ENCODE measurements at places on chromosomes 2 and 18. TPM values are rescaled to one million over a fixed set of nuclear protein-coding genes. Genes with fewer than 3 reads are reported as not detected.

GRCh38 chr2:165528691-165529090 lies 59.2 kb downstream of the CSRNP3 start:
- no peak for DNase-seq
- H3K27ac ChIP-seq, result no peak overlapping the region
- H3K36me3 ChIP-seq, result no peaks in the 10 kb centered on the region
- H3K4me3 ChIP-seq, result no peak overlapping the region
- no peaks in the 10 kb centered on the region for H3K27me3 ChIP-seq

The GPR35 gene
- total RNA-seq, result 0.71 TPM

DNA sequence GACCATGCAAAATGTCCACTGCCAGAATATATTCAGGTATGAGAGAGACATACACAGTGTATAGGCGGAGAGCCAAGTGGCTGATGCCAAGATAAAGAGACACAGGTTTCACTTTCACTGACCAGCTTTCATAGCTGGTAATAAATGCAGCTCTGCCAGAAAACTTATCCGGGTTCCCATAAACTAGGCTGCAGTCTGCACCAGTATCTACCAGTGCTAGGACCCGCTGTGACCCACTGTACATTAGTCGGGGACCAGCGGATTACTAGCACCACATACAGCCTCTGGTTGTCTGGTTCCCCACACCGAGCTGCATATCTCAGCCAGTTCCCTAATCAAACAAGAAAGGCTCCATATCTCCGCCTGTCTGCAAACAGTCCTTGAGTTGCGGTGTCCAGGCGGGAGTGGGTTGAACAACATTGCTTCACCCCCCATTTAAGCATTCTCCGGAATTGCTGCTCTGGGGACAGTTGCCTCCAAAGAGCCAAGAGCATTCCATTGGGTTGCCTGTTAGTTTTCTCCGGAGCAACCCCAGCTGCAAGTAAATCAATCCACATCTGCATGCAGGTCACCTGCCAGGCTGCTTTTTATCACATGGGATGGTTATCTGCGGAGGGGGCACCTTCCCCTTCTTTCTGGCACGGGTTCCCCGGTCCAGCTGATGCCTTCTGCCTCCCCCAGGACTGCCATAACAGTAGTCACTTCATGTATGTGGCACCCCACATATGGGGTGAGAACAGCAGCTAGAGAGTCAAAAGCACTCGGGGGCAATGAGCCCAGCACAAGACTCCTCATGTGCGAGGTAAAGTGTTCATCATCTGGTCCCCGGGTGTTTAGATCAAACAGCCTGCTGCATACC lies 18.0 kb upstream of the KLHL23 start:
- H3K27ac ChIP-seq, result no peak overlapping the region
- H3K36me3 ChIP-seq, result no peaks in the 10 kb centered on the region
- peaks cover 4% of the 10 kb centered on the region for H3K4me1 ChIP-seq

The TIMM21 gene
- 28.8 TPM for total RNA-seq

- DNase-seq, result peak; percentile 79
- H3K27ac ChIP-seq, result peak overlapping the region; percentile 1
- no peaks in the 10 kb centered on the region for H3K27me3 ChIP-seq
Measured at GRCh38 chr2:8525582-8526402, 156.1 kb upstream of the ID2 start.

GRCh38 chr2:162686336-162686735 lies 152.2 kb downstream of the KCNH7 start:
- H3K36me3 ChIP-seq, result no peaks in the 10 kb centered on the region
- no peak overlapping the region for H3K4me3 ChIP-seq
- no peaks in the 10 kb centered on the region for H3K4me1 ChIP-seq
- no peak for DNase-seq

DNA sequence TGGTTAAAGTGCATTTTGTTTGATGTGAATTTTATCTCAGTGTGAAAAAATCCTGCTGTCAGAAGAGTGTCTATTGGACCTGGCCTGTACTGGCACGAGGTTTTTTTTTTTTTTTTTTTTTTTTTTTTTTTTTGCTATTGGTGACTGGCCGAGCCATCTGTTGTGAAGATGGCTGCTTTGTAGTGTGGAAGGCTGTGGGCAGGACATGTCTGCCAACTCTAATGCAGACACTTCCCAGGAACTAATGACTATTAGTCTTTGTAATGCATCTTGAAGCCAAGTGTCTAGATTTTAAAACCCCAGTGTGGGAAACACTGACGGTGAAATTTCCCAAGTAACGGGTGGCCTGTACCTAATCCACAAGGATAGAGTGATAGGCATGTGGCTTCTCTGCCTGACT lies 34.3 kb downstream of the ZAP70 start:
- H3K4me3 ChIP-seq, result no peak overlapping the region
- peaks cover 27% of the 10 kb centered on the region for H3K36me3 ChIP-seq
- H3K27ac ChIP-seq, result no peak overlapping the region

The CELF4 gene
- 6.7 TPM for total RNA-seq

The C2orf92 gene
- total RNA-seq, result 12.5 TPM

DNA sequence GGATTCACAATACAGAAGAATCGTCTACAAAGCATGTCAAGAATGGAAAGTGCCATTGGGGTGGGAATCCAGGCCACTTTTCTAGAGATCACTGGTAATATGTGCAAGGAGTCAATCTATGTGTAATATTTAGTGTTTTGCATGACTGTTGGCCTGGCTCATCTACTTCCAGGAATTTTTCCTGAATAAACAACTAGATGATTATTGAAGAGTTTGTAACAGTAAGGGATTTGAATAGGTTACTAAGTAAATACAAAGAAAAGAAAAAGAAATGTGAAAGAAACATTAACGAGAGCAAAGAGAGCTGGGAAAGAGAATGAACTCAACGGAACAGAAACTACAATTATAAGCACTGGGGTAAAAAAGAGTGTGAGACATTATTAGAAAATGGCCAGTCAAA lies 406.0 kb downstream of the TGIF1 start:
- H3K4me1 ChIP-seq, result no peaks in the 10 kb centered on the region
- no peak overlapping the region for H3K4me3 ChIP-seq
- no peak overlapping the region for H3K27ac ChIP-seq
- DNase-seq, result no peak
- no peaks in the 10 kb centered on the region for H3K27me3 ChIP-seq

- no peaks in the 10 kb centered on the region for H3K27me3 ChIP-seq
- DNase-seq, result no peak
- no peaks in the 10 kb centered on the region for H3K4me1 ChIP-seq
- H3K4me3 ChIP-seq, result no peak overlapping the region
Measured at GRCh38 chr2:220034426-220035130, 407.1 kb downstream of the SLC4A3 start.

The ABCB11 gene
- 0.04 TPM for total RNA-seq

GRCh38 chr2:168156661-168157060 lies 90.7 kb downstream of the STK39 start:
- H3K36me3 ChIP-seq, result no peaks in the 10 kb centered on the region
- no peak overlapping the region for H3K4me3 ChIP-seq
- no peak overlapping the region for H3K27ac ChIP-seq
- no peak for DNase-seq
- H3K4me1 ChIP-seq, result peaks cover 5% of the 10 kb centered on the region

The LYPD1 gene
- total RNA-seq, result 5.9 TPM

DNA sequence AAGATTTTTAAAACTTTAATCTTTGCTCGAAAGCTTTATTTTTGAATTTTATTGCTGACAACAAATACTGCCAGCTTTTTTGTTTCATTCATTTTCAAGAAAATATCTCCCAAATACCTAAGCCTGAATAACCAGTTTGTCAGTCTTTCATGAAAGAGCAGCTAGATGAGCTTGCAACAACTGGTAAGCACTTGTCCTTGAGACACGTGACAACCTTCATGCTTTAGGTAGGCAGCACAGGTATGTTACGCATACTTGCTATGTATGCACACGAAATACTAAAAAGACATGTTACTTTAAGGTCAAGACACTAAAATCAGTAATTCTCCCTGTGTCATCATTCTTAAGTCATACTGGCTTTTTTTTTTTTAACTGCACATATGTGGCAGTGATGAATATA lies 12.3 kb downstream of the CEBPZ start:
- no peak for DNase-seq
- H3K27ac ChIP-seq, result no peak overlapping the region
- H3K36me3 ChIP-seq, result peaks cover 85% of the 10 kb centered on the region
- H3K27me3 ChIP-seq, result no peaks in the 10 kb centered on the region
- no peak overlapping the region for H3K4me3 ChIP-seq

GRCh38 chr18:56835331-56835730 lies 184.2 kb downstream of the WDR7 start:
- H3K27ac ChIP-seq, result no peak overlapping the region
- no peaks in the 10 kb centered on the region for H3K27me3 ChIP-seq
- no peaks in the 10 kb centered on the region for H3K4me1 ChIP-seq
- no peak for DNase-seq
- no peak overlapping the region for H3K4me3 ChIP-seq
- no peaks in the 10 kb centered on the region for H3K36me3 ChIP-seq

DNA sequence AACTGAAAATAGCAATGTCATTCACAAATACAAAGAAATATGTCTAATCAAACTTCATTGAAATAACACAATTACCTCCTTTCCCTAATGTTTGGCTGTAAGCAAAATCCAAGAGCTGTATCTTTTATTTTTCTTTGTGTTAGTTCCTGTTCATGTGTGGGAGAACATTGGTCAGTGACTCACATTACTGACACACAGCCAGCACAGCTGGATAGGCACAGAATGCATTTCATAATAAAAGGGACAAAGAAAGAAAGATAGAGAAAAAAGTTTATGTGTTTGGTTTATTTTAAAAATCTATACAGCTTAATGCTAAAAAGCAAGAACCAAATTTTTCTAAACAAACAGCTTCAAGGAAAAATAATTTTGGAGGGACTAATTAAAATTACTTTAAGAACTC lies 185.6 kb upstream of the COL3A1 start:
- DNase-seq, result no peak
- H3K4me1 ChIP-seq, result no peaks in the 10 kb centered on the region
- H3K27ac ChIP-seq, result no peak overlapping the region
- H3K27me3 ChIP-seq, result no peaks in the 10 kb centered on the region
- H3K36me3 ChIP-seq, result no peaks in the 10 kb centered on the region

The OTOF gene
- total RNA-seq, result 1.0 TPM

GRCh38 chr2:46142546-46143428 lies 154.4 kb upstream of the EPAS1 start:
- H3K4me1 ChIP-seq, result no peaks in the 10 kb centered on the region
- H3K4me3 ChIP-seq, result no peak overlapping the region
- no peak overlapping the region for H3K27ac ChIP-seq
- H3K36me3 ChIP-seq, result no peaks in the 10 kb centered on the region

GRCh38 chr2:219509780-219510511 lies 4.3 kb upstream of the ASIC4 start:
- peaks cover 31% of the 10 kb centered on the region for H3K27me3 ChIP-seq
- peak; percentile 93 for DNase-seq
- no peak overlapping the region for H3K27ac ChIP-seq

DNA sequence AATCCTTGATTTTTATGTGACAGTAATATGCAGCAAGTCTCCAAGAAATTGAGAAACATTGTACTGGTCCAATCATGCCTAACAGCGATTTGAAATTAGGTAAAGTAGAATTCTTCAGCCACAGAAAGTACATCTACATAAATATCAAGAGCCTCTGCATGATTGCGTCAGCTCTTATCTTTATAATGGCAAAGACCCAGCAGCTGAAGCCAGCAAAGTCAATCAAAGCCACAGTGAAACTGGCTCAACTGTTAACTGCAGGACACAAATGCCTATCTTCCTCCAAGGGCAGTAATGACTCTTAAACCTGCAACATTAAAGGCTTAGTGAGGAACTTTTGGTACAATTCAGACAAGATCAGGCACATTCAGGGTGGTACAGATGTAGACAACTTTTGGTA lies 102.5 kb downstream of the BARD1 start:
- peak; percentile 55 for DNase-seq
- H3K4me1 ChIP-seq, result no peaks in the 10 kb centered on the region
- no peak overlapping the region for H3K4me3 ChIP-seq
- H3K36me3 ChIP-seq, result no peaks in the 10 kb centered on the region
- no peak overlapping the region for H3K27ac ChIP-seq

- H3K27me3 ChIP-seq, result peaks cover 60% of the 10 kb centered on the region
- H3K27ac ChIP-seq, result no peak overlapping the region
- DNase-seq, result peak; percentile 72
- H3K4me1 ChIP-seq, result peaks cover 8% of the 10 kb centered on the region
- no peaks in the 10 kb centered on the region for H3K36me3 ChIP-seq
- H3K4me3 ChIP-seq, result no peak overlapping the region
Measured at GRCh38 chr2:17543131-17543660, 2.7 kb downstream of the VSNL1 start.

DNA sequence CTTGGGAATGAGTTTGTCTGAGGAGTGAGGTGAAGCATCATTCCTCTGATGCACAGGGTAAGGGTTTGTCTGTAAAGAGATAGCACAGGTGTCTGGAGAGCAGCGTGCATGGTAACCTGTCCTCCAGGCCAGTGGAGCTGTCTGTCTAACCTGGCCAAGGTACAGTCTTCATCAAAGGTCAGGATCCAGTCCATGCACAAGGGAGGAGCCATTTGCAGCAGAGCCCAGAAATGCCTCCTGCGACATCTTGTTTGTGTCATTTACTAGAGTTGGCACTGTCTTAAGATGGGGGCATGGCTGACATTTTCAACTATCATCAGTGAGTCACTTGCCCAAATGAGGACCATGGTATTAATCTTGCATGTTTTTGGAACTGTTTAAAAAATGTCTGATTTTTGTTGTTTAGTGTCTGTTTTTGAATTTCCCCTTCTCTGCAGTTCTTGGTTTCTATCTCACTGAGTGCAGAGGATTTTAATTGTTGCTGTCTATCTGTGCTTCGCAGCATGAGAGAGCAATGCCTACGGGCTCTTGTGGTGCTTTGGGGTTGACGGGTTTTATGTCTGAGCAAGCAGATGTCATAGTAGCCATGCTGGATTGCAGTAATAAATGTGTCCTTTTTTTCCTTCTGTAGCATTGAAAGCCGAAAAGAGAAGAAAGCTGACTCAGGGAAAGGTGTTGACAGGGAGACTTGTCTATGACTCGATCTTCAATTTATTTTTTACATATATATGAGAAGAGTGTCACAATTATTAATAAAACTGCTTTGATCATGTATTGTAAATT lies 91.3 kb downstream of the DPP4 start:
- no peaks in the 10 kb centered on the region for H3K27me3 ChIP-seq
- H3K4me3 ChIP-seq, result no peak overlapping the region
- no peaks in the 10 kb centered on the region for H3K4me1 ChIP-seq
- no peak overlapping the region for H3K27ac ChIP-seq
- no peaks in the 10 kb centered on the region for H3K36me3 ChIP-seq
- DNase-seq, result no peak

The CD226 gene
- total RNA-seq, result 0.32 TPM

The RAD51AP2 gene
- not detected for total RNA-seq

DNA sequence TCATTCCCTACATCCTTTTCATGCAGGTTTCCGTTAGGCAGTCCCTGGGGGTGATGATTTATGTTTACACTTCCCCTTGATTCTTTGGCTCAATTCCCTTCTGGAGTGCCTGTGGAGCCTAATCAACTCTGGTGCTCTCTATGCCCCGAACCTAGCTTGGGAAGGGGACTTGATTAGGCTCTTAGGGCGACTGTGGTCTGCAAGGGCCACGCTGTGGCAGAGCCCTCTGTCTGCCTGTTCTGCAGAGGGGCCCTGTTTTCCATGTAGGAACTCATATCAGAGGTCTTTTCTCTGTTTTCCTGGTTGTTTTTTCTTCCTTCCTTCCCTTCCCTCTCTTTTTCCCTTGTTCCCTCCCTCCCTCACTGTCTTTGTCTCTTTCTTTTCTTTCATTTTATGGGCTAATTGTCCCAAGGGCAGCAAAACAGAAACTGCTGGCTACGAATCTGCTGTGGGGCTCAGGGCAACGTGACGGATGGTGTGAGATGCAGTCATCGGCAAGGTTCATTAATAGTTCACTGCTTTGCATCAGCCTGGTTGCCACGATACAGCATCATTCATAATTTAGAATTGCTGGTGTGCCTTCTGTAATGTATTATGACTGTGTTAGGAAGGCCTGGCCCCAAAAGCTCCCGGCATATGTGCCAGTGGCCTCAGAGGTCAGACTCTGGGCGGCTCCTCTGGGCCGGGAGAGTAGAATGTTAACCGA lies 134.5 kb downstream of the NAPG start:
- no peaks in the 10 kb centered on the region for H3K27me3 ChIP-seq
- H3K4me1 ChIP-seq, result peaks cover 3% of the 10 kb centered on the region
- H3K4me3 ChIP-seq, result no peak overlapping the region
- DNase-seq, result no peak
- H3K36me3 ChIP-seq, result no peaks in the 10 kb centered on the region
